MG63 (cell line): ENCODE measurements at places on chromosomes 5 and 9.

GRCh38 chr9:120935383-120935857, 8.8 kb upstream of the TRAF1 start:
- peak; percentile 96 for DNase-seq

DNA sequence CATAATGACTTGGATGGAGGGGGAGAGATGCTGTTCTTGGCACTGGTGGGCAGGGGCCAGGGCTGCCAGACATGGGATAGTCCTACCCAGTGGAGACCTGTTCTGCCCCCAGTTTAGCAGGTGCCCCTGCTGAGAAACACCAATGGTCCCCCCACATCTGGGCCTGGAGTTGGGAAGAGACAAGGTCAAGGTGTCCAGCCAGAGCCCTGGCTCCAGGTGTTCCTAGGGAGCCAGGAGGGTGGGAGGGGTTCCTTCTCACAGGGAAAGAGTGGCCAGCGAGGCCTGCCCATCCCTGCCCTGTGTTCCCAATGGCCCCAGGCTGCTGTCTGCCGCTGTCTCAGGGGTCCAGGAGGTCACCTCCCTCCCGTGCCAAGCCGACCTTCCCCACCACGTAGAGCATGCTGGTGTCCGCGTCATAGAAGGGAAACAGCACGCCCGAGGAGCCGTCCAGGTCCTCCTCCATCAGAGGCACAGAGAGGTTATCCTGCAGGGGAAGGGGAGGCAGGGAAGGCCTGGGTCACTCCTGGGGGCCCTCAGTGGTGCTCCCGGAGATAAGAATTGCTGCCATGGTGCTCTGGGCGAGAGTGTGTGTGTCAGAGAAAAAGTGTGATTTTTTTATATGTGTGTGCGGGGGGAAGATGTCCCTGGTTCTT, 11.7 kb upstream of the TRIM14 start:
- no peak for DNase-seq

DNA sequence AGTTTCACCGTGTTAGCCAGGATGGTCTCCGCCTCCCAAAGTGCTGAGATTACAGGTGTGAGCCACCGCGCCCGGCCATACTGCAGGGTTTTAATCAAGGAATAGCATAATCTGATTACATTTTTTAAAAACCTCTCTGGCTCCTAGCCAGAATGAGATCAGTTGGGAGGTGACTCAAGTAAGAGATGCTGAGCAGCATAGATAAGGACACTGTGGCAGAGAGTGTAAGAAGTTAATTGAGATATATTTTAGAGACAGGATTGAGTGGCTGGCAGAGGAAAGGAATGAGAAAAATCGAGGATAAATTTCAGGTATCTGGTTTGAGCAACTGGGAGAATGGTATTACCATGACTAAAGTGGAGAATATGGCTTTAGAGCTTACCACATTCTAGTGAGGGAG, 7.3 kb upstream of the RIGI start:
- DNase-seq, result no peak

GRCh38 chr5:113187906-113188305, 211.3 kb downstream of the DCP2 start:
- DNase-seq, result no peak
